ENCODE measurements at places on chromosomes 12 and 14.

DNA sequence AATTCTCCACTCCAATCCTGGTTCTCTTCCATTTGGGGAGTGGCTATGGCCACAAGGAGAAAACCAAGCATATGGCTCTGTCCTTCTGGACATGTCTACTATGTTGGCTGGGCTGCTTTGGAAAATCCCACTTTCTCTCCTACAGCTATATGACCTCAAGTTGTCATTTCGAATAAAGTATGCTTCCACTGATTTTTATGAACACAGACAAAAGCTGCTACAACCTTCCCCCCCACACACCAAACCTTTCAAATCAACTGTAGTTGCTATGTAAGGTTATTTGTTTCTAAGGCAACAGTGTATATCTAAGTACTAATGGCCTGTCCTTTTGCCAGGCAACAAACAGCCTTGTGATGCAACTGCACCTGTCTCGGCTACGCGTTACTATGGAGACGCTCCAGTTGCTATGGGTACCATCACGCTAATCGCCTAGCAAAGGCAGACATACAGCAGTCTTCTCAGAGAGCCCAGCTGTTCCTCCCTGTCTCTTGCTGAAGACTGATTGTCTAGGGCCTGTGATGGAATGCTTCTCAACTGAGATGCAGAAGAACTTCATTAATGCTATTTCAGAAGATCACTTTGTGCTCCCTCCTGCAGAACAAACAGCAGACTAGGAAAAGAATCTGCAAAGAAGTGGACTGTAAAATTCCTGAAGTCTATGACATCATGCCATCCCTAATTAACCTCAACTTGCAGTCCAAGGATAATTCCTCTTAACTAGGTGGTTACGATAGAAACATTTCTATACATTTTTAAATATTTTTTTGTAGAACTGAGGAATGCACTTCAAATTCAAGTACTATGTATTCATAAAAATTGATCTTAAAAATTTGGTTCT is 67.6 kb downstream of the FOXN3 start:
- DNase-seq: no peak

- no peak for DNase-seq
Measured at GRCh38 chr12:70772836-70773235, 135.6 kb upstream of the PTPRB start.

DNA sequence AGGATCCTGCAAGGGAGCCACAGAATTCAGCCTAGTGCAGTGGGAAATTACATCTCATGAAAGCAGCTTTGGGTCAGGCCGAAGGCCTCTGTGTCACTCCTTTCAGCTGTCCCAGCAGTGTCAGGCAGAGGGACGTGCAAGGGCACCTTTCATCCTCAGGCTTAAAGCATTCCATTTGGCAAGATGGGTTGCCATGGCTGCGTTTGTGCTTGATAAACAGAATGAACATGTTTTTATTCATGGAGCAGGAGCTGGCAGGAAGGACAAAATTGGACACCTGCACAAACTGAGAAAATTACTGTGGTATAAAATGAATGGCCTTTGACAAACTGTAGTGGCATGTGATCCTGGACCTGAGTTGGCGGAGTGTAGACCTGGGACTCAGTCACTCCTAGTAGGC is 29.4 kb downstream of the ACAD10 start:
- DNase-seq: no peak

DNA sequence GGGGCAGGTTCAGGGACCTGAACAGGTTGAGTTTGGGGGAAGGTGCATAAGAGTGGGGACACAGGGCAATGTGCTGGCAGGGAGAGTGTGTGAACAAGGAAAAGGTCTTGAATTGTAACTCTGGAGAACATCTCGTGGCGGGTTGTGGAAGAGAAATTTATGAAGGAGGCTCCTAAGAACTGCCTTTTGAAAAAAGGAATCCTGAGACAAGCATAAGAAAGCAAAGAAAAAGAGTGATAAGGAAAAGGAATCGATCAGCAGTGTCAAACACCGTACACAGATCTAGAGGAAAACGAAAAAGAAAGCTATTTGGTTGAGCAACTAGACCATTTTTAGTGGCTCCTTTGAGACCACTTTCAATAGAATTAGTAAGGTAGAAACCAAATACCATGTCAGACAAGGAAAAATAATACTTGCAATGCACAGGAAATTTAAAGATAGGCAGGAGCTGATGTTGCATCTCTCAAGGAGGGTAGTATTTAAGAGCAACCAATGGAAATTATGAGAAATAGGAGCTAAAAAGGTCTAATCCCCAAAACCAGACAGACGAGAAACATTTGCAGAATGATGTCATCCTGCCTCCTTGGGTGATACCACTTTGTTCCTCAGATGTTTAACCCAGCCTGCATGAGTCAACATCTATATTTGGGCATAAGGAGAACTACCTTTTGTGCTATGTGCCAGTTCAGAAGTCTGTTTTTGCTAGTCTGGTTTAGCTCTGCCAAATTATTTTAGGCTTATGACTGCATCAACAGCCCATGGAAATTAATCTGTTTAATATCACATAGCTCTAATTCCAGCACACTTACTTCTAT is 64.5 kb upstream of the STK38L start:
- no peak for DNase-seq

GRCh38 chr12:91777268-91777992 is 368.2 kb downstream of the BTG1 start:
- DNase-seq: peak; percentile 3

- no peak for DNase-seq
Measured at GRCh38 chr14:98014851-98015615, 1217.9 kb downstream of the VRK1 start.

DNA sequence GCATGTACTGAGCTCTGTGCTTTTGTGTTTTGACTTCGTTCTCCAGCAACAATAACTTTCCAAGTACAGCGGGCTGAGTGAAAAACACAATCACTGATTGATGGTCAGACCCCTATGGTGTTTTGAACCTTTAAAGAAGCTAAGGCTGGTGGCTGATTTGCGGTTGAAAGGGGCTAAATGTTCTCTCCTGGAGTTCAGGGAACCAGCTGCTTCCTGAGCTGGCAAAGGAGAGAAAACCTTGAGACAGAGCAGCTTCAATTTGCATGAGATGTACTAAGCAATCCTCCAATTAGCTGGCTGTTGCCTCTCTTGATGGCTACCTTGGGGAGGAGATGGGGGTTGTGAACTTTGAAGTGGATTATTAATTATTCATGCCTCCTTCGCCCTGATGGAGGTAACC is 546.7 kb upstream of the SEL1L start:
- no peak for DNase-seq

DNA sequence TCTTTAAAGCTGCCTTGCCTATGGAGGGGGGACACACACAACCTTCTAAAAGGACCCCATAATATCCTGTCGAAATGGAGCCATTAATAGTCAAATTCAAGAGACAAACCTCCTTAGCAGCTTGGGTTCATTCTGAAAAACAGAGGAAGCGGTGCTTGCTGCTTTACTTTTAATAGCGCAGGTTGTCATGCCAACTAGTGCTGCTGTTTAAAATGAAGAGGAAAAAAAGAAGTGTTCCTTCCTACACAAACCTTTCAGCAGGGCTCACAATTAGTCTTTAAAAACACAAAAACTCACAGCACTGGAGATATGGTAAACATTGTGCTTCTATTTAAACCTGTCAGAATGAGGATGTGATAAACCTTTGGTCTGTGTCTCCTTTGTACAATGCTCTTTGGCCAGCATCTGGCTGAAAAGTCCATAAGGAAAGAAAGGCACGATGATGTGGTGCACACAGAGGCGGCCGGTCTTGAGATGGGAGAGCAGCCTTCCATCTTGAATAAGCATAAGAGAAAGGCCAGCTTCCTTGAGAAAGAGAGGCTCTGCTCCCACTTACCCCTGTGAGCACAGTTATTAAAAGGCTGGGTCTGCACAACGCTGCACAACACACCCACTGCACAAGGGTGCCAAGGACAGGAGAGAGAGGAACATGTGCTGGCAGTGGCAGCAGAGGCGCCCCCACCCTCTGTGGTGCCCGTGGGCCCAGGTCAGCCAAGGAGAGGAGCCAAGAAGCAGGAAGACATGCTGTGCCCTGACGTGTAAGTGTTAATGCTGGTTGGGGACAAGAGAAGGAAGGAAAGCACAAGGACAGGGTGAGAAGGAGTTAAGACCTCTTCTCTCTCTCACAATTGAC is 144.6 kb downstream of the TTC7B start:
- no peak for DNase-seq

- no peak for DNase-seq
Measured at GRCh38 chr12:108271951-108272872, 66.9 kb downstream of the CMKLR1 start.

GRCh38 chr14:59347511-59347900 is 117.7 kb downstream of the GPR135 start:
- no peak for DNase-seq

DNA sequence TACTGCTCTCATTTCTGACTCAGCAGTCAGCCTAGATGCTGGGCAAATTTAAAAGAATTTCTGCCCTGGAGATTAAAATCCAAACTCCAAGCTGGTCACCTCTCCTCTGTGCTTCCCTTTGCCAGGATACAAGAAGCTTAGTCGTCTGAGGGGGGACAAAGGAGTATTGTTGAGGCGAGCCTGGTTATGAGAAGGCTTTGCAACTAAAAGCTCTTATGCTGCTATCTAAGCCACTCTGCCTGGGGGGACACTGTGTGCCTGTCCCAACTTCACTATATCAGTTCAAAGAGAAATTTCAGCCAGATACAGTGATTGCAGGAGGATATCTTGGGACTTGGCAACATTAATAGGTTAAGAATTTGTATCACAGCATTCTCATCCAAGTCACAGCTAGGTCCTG is 10.8 kb upstream of the PLEKHH1 start:
- no peak for DNase-seq

DNA sequence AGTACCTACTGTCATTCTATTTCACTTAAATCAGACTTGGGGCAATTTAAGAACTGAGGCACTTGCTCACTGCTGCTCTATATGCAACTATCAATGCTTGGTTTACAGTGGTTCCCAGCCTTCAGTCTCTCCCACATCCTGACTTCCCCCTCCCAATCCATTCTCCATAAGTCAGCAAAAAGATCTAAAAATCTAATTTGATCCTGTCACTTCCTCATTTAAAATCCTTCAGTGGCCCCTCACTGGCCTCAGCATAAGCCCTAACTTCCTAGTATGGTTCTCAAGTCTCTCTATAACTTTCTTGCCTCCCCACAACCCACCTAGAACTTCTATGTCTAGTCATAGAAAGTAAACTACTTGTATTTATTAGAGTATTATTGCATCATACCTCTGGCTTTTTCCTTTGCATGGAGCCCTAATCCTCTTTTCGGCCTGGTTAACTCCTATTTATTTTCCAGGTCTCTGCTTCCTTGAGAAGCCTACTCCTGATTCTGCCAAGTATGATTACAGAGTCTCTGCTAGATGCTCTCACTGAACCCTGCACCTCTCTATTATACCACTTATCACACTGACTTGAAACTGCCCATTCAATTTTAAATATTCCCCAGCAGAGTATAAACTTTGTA is 130.6 kb downstream of the RALGAPA1 start:
- DNase-seq: no peak

- DNase-seq: no peak
Measured at GRCh38 chr12:105485321-105485910, 154.9 kb downstream of the C12orf75 start.

GRCh38 chr12:82765971-82766705 is 79.4 kb downstream of the TMTC2 start:
- DNase-seq: no peak

- no peak for DNase-seq
Measured at GRCh38 chr14:70280931-70281330, 78.6 kb downstream of the COX16 start.

DNA sequence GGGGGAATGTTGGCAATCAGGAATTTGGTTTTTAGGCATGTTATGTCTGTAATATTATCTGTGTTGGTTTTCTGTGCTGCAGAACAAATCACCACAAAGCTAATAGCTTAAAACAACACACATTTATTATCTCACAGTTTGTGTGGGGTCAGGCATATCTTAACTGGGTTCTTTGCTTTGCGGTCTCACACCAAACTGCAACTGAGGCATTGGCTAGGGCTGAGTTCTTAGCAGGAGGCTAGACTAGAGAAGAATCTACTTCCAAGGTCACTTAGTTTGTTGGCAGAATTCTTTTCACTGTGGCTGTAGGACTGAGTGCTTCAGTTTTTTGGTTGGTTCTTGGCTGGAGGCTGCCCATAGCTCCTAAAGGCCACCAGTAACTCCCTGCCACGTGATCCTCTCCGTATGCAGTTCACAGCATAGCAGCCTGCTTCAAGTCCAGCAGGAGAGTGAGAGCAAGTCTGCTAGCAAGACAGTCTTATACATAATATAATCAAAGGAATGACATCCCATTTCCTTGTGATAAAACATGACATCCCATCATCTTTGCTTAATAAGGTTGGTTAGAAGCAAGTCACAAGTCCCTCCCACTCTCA is 21.6 kb downstream of the ATF1 start:
- DNase-seq: no peak

DNA sequence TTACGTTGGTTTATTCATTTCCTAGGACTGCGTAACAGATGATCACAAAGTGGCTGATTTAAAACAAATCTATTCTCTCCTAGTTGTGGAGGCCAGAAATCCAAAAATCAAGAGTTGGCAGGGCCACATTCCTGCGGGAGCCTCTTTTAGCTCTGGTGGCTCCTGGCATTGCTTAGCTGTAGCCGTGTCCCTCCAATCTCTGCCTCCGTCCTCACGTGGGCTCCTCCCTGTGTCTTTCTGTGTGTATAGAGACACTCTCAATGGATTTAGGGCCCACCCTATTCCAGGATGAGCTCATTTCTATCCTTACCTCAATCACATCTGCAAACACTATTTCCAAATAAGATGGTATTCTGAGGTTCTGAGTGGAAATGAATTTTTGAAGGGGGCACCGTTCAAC is 42.5 kb downstream of the KCTD10 start:
- no peak for DNase-seq

- no peak for DNase-seq
Measured at GRCh38 chr14:57058319-57058718, 210.4 kb downstream of the EXOC5 start.

- DNase-seq: no peak
Measured at GRCh38 chr14:36866867-36867266, 205.2 kb downstream of the PAX9 start.

DNA sequence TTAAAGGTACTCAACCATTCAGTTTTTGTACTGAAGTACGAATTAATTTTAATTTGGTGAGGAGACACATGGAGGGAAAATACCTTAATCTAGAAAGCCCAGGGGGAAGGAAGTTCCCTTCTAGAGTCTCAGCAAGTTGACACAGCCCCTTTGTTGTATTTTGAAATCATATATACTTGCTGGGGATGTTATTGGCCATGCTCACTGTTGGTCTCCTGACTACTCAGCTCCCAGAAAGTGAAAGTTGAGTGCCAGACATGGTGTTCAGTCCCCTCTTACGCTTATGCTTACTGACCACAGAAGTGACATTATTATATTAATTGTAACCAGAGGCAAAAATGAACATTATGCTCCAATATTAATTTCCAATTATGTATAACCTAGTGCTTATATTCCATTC is 28.1 kb downstream of the ARF6 start:
- no peak for DNase-seq

- no peak for DNase-seq
Measured at GRCh38 chr12:1692226-1692625, 1.4 kb downstream of the ADIPOR2 start.

DNA sequence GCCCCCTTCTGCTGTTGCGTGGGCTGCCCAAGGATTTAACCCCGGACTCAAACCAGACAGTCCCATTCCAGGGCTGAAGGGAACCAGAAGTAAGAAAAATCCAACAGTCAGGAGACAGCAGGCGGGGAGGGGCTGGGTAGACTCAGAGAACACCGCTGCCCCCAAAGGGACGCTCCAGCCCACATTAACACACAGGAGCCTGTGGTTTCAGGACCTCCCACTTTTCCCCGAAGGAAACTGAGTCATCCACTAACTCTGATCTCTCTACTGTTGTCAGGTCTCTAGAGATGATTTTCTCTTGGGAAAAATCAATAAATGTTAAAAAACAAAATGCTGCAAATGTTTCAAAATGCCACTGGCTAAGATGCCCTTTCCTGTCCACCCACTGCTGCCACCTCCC is 41.6 kb downstream of the FBXO21 start:
- DNase-seq: no peak

Measured in HTR-8/SVneo (cell line).